Activated T-cell treated with anti-CD3 and anti-CD28 coated beads, Interleukin-2, amount 50 U/mL, for 1 hour (primary cell): ENCODE measurements at places on chromosomes 12 and 14.

DNA sequence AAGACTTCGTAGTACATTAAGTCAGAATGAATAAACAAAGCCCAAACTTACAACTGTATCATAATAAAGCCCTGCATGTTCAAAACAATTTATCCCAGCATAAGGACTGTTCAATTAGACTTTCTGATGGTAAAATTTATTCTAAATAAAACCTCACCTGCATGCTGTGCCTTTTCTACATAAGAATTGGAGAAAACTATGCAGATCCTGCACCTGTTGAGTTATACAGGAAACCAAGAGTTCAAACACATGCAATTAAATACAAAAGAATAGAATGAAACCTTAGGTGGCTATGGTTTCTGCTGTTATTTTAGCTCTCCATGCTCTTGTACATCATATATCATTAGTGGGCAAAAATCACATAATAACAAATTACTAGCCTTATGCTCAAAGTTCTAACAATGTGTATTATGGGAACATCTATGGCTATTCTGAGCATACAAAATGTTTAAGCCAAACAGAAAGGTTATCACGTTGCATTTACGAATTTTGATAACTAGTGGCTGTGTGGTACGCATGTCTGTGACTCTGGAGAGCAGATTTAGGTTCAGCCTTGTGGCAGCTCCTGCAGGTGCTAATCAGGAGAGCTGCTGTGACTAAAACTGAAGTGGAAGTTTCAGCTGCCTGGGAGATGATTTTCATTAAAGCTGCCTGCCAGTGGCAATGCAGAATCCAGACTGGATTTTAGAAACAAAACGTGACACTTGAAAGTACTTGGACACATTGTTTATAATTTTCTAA lies 36.1 kb upstream of the LRFN5 start:
- DNase-seq: no peak

GRCh38 chr12:65419284-65420072 lies 141.0 kb downstream of the MSRB3 start:
- no peak for DNase-seq

GRCh38 chr12:102675672-102676071 lies 195.3 kb upstream of the IGF1 start:
- DNase-seq: no peak

- DNase-seq: no peak
These were observed 6.0 kb downstream of the PSMB11 start for GRCh38 chr14:23047751-23048693.
